ENCODE measurements at places on chromosomes 16 and 17.

GRCh38 chr17:65100316-65101140 is 36.6 kb upstream of the RGS9 start:
- DNase-seq: peak; percentile 66

GRCh38 chr17:4898927-4899326 is 409 bp upstream of the C17orf107 start:
- DNase-seq: no peak

DNA sequence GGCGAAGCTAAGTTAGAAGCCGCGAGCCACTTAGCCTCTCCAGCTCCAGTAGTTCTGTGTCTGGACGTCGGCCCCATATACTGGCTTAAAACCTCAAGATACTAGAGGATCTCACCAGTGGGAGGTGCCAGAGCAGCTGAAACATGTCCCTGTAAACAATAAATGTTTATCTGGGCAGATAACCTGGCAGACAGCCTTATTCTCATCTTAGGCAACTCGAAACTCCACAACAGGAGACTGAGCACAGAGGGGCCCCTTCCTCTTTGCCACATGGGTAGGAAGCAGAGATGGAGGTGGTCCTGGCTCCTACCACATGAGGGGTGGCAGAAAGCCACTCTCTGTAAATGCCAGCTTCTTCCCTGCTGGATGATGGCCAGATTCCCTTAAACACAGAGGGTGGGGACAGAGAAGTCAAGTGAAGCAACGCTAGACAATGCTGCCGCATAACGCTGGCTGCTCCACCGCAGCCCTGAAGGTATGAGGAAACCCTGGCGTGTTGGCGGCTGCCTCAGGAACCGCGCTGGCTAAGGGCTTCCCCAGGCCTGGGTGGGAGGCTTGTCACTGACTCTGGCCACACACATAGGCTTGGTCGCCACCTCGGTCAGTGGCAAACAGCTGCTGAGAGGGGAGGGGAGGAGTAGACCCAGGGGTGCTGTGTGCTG is 67.9 kb downstream of the HIC1 start:
- no peak for DNase-seq

DNA sequence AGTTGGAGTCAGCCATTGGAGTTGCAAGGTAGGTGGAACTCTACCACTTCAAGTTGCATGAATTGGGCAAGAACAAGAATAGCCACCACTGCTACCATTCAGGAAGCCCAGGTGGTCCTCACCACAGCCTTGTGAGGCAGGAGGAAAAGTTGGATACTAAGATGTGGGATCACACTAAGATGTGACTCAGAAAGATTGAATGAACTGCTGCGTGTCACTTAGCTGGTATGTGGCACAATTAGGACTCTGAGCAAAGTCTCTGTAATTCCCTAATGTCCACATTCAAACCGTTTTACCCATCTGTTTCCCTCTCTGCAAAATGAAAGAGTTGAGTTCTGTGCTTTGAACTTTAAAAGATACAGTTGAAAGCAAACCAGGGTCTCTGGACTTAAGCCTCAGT is 44.7 kb upstream of the HS3ST3A1 start:
- DNase-seq: no peak

DNA sequence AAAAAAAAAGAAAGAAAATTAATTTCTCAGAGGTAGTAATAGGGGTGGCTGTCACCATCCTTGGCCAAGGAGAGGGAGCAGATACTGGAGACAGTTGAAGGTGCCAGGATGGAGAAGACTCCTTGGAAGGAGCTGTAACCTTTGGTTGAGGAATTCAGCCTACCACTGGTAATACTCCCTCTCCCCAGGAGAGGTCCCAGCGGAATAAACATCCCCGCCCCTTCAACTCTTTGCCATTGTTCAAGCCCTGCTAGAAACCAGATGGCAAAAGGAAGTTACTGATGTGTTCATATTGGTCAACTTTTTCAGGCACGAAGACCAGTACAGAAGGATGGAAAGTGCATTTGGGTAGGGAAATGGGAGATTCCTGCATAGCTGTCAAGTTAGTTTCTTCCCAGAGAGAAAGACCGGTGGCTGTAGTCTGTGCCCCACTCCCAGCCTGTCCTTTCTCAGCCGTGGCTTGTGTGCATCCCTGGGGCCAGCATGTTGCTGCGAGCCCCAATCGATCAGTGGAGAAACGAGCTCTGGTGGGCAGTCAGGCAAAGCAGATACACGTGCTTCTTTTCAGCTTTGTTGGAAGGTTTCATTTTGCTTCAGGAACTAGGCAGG is 612.1 kb downstream of the MAF start:
- no peak for DNase-seq

- no peak for DNase-seq
Observed at GRCh38 chr17:34571428-34572130, 7.8 kb upstream of the TMEM132E start.

DNA sequence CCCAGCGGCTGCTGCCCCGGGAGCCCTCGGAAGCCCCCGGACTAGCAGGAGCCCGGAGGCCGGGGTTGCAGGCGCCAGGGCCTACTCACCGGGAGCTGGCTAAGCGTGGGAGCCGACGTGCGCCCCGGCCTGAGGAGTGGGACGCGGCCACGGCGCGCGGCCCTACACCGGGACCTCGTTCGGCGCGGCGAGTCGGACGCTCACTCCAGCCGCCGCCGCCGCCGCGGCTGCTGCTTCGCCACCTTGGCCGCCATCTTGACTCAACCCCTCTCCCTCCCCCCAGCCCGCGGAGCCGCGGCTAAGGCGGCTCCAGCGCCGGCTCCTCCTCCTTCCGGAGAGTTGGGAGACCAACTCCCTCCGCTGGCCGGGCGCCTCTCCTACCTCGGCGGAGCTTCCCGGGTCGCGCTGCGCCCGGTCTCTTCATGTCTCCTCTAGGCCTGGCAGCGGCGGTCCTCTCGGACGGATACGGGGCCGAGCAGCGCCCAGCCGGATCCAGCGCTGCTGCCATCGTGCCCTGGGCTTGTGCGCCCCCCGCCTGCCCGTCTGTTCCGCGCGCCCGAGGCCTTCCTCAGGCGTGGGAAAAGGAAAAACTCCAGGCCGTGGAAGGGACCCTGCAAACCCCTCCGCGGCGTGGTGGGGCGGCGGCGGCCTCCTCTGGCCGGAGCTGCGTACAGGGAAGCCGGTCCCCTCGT is at the start of gene NCOR1:
Gene NCOR1 (minus strand): TSS at position 262 of the 692 bp plus-strand sequence. CDS start 20,965 bp downstream, outside the sequence.
- peak; percentile 88 for DNase-seq

GRCh38 chr17:8647202-8647601 is 16.7 kb upstream of the MYH10 start:
- no peak for DNase-seq

DNA sequence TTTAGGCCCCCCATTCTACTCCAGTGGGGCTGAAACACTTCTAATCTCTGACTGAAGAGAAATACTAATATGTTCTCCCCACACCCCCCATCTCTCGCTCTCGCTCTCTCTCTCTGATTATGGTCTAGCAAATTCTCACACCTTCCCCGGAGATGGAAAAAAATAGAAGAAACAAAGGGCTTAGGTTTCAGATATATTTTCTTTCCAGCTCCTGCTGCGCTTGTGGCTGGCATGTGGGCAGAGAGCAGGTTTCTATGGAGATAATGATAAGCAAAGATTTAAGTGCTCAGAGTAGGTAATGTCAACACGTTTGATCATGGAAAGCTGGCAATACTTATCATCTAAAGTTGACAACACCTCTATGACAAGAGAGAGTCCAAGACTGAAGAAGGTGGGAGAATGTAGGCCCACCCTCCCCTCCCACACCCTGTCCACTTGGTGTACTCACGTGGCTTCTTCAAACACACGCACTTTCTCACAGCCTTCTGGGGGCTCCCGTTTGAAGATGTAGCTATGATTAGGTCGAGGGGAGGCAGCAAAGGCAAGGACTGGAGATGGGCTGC is 8.0 kb upstream of the SLC35B1 start:
- DNase-seq: no peak

GRCh38 chr16:18829251-18829650 is 27.9 kb upstream of the ARL6IP1 start:
- DNase-seq: no peak

DNA sequence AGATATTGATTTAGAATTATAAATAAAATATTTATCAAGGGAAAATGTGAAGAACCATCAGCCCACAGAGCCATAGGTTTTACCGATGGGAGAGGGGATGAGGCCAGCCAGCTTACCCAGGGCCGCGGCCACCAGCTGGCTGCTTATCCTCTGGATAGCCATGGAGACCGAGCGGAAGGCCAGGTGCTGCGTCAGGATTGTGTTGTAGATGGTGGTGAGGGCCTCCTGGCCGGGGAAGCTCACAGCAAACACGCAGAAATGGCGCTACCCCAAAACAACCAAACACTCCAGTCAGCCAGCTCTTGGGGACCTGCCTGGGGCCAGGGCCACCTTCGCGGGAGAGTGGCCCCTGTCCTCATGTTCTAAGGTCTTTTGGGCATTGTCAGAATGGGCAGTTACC is 97.8 kb downstream of the DNAH17 start:
- DNase-seq: no peak

DNA sequence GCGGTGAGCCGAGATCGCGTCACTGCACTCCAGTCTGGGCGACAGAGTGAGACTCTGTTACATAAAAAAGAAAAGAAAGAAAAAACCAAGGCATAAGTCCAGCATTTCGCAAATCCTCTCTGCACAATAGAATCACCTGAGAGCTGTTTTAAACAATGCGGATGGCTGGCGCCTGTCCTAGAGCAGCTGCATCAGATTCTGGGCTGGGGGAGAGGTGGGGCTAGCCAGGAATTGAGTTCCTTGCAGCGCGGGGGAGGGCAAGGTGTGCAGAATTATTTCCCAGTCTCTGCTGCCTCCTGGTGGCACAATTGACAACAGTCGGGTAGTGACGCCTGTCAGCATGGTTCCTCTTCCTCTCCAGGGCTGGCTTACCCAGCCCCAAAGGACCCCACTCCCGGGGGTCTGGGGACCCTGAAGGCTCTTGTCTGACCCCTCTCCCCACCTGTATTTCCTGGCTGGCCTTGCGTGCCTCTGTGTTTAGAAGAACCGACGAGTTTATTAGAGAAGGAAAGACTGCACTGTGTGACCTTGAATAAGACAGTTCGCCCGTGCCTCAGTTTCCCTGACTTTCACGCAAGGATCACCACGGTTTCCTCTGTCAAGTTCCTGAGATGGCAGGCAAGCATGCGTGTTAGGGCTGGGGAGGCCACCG is 41.1 kb upstream of the PLCG2 start:
- DNase-seq: peak; percentile 62

DNA sequence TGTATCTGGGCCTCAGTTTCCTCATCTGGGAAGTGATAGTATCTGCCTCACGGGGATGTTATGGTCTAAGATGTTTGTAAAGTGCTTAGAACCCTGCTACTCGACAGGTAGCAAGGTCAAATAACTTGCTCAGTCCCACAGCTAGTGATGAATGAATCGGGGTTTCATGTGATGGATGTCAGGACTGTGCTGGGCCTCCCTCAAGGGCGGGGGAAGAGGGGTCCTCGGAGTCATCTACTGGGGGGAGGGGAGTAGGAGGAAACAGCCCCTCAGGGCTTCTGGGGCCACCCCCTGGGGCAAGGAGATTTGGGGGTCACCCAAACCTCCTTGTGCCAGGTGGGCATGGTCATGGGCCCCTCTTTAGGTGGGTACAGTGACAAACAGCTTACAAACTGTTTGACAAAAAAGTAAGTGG is 732 bp downstream of the PNPO start:
- no peak for DNase-seq

GRCh38 chr17:51228161-51228560 is 31.7 kb downstream of the MBTD1 start:
- DNase-seq: no peak

- no peak for DNase-seq
Observed at GRCh38 chr17:77085926-77086432, 54.8 kb upstream of the SEC14L1 start.

GRCh38 chr17:66573078-66573477 is 261.8 kb upstream of the CACNG5 start:
- no peak for DNase-seq

DNA sequence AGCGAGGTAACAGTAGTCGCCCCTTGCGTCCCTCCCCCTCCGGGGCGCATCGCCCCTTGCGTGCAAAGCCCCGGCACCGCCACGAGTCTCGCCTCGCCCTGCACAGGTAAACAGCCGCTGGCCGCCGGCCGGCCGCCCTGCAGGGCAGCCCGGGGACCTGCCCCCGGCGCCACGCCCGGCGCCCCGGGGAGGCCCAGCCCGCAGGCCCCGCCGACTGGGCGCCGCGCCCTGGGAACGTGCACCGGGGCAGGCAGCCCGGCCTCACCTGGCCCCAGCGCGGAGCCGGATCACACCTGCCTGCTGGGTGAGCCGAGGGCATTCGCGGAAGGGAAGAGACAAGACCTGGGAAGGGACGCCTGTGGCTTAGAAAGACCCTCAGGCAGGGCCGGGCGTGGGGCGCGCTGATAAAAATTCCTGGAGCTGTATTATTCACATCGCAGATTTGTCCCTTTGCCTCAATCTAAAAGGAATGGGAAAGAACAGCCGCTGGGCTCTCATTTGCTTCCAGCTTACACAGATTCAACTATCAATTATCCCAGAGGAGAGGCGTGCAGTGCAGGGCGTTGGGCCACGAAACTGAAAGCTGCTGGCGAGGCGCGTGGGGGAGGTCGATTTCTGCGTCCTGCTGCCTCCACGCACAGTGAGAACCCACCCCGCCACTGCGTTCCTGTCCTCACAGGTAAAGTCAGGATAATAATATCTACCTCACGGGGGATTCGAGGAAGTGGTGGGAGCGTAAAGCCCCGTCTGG is 451.9 kb downstream of the SLC39A11 start:
- no peak for DNase-seq

- peak; percentile 63 for DNase-seq
Observed at GRCh38 chr17:45584092-45585036, 93.8 kb upstream of the PLEKHM1 start.

GRCh38 chr17:78304549-78305037 is 55.3 kb downstream of the SOCS3 start:
- no peak for DNase-seq

- DNase-seq: peak; percentile 37
Observed at GRCh38 chr16:67393111-67393787, at the start of gene TPPP3. TPPP3 (minus strand) TSS chr16:67393498; CDS start chr16:67391111, 2,387 bp downstream.

DNA sequence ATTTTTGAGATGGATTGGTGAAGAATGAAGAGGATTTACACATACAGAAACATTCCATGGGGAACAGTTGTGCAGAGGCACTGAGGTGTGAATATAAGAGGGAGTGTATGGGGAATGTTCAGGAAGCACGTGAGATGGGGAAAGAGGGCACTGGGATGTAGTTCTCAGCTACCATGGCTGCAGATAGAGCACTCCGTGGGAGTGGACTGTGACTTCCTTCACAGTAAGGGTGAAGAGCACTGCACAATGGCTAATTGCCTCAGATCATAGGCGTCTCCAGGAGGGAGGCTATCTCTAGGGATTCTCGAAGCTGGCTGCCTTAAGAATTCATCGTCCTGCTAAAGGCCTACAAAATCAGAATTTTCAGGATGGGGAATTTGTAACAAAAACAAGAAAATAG is 7.0 kb downstream of the YPEL2 start:
- DNase-seq: no peak

GRCh38 chr17:37506678-37507077 is 17.0 kb downstream of the DUSP14 start:
- no peak for DNase-seq

All from stimulated activated CD8-positive, alpha-beta memory T cell treated with anti-CD3 and anti-CD28 coated beads, Interleukin-2, amount 100 ng/mL, for 48 hours (primary cell).